Stimulated activated CD4-positive, alpha-beta T cell treated with anti-CD3 and anti-CD28 coated beads, Interleukin-1b, Interleukin-23, amount 100 ng/mL, for 48 hours (primary cell): ENCODE measurements at places on chromosomes 13 and 19.
A peak's percentile ranks its signal among the peaks of the same experiment; 100 is the strongest.

- no peak for DNase-seq
These were observed 77.1 kb downstream of the GNG7 start for GRCh38 chr19:2625434-2625833.

- DNase-seq: no peak
These were observed 4.2 kb downstream of the FFAR3 start for GRCh38 chr19:35362261-35363000.

DNA sequence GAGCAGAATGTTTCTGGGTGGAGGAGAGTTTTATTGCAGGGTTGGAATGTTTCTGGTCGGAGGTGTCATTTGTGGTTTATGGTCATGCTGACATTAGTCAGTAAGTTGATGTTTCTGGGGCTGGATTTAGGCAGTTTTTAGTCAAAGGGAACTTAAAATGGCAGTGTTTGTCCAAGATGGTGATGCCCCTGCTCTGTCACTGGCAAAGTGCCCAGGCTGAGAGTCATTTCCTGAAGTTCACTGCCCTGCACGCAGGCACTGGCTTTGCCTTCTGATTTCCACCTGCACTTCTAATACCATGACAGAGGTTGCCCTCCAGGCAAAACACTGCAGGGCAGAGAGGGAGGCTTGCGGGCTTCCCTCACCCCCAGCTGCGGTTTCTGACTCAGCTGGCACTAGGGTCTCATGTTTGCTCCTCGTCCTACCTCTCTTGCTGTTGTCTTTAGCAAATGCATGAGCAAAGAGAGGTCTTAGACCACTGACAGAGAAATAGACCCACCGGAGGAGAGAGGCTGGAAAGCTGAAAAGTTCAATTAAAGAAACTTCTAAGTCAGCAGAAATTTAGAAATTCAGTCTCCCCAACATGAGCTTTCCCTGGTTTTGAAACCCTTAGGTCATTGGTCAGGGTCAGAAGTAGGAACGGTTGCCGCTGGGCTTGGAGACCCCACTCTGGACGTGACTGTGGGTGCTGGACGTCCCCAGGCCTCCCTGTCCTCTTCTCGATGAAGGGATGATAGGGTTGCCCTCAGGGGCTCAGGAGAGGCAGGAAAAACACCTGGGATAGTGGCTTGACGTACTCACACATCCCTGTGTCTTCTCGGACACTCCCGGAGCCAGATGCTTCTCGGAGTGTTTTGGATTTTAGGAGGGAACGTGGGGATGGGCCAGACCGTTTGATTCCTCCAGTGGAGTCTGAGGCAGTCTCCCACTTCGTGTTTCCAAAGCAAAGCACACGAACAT, 26.3 kb downstream of the TMEM255B start:
- DNase-seq: peak; percentile 30

- no peak for DNase-seq
These were observed 45.3 kb downstream of the ZNF626 start for GRCh38 chr19:20616071-20616470.

DNA sequence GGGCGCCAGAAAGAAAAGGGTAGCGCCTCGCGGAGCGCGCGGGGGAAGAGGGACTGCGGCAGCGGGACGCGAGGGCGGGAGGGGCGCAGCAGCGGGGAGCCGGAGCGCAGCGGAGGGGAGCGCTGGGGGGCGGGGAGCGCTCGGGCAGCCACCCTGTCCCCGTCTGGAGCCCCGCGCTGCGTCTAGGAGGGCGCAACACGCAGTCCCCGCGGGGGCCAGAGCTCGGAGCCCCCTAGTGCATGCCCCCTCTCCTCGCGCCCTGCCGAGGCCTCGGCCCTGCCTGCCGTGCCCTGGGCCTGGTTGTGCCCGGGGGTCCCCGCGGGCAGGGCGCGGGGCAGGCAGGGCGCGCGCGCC, 37.9 kb downstream of the SOX1 start:
- no peak for DNase-seq

DNA sequence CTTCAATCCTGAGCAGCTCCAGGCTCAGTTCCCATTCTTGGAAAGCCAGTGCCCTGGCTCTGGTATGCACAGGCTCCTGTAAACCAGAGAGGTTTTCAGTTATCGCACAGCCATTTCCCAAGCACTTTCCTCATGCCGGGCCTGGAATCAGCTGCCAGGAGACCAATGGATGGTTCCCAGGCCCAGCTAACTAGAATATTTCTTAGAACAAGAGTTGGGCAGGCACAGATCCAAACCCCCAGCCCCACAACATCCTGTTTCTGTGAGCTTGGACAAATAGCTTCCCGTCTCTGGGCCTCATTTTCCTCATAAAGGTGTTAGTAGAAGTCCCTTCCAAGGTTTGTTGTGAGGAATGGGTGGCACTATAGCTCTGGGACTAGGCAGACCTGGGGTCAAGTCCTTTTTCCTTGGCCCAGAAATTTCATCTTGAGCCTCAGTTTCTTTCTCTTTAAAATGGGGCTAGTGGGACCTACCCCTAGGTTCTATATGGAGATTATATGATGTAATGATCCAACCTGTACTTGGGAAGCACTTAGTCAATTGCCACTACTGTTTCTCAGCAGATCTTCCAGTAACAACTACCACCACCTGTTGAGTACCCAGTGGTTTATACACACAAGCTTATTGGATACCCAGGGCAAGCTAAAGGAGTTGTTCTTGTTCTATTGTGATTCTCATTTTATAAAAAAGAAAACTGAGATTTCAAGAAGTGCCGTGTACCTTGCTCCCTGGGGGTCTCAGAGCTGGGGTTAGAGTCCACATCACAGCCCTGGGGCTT, 5.1 kb upstream of the CCDC97 start:
- DNase-seq: no peak

DNA sequence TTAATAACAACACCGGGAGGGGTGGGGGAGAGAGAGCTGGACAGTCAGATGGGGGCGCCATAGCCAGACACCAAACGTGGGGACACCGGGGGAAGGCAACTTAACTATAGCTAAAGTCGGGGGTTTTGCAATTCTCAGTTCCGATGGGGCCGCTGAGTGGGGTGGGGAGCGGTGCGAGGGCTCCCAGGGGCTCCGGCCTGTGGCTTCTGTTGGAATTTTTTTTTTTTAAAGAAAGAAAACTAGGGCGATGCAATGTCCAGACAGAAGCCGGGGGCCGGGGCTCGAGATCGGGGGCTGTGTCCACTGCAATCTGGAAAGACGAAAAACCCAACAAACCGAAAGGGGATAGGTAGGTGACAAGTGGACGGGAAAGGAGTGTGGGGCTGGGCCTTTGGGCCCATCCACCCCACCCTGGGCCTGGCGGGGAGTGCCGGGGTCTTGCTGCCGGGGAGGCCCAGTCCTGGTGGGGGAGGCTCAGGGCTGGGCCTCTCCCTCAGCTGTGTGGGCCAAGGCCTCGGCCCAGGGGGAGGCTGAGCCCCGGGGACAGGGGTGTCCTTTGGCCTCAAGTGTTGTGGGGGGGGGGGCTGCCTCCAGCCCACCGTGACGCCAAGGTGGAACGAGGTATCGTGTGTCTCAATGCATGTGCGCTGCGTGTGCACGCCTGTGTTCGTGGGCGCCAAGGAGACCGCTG, 17.3 kb downstream of the PRKCSH start:
- no peak for DNase-seq

GRCh38 chr13:104296286-104296685, 1230.1 kb upstream of the SLC10A2 start:
- no peak for DNase-seq

- DNase-seq: no peak
These were observed 38.2 kb downstream of the TNFSF11 start for GRCh38 chr13:42612021-42612765.

- DNase-seq: no peak
These were observed 1.3 kb upstream of the GRK1 start for GRCh38 chr13:113665597-113666328.

DNA sequence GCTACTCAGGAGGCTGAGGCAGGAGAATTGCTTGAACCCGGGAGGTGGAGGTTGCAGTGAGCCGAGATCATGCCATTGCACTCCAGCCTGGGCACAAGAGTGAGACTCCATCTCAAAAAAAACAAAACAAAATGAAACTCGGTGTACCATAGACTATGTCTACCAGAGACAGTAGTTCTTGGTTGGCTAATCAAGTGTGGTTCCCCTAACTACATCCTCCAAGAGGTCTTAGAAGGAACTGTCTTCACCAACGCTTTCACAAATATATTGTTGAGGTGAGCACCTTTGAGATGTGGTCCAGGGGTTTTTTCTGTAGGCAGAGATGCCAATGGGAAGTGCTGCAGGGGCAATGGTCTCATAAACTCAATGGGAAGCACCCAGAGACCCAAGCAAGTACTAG, 48.0 kb downstream of the RFC3 start:
- no peak for DNase-seq

DNA sequence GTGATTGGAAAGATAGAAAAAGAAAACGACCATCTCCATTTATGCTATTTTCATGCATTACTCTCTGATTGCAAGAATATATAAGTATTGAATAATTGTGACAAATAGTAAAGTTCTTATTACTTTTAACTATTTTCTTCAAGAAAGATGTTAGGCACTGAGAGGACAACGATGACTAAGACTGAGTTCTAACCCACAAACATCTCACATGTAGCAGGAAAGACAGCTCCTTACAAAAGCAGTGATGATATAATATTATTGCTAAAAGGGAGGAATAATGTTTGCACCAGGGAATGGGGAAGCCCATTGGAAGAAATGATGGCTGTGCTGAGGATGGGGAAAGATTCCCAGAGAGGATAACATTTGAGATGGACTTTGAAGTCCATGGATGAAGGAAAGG, 22.6 kb downstream of the RXFP2 start:
- DNase-seq: no peak

DNA sequence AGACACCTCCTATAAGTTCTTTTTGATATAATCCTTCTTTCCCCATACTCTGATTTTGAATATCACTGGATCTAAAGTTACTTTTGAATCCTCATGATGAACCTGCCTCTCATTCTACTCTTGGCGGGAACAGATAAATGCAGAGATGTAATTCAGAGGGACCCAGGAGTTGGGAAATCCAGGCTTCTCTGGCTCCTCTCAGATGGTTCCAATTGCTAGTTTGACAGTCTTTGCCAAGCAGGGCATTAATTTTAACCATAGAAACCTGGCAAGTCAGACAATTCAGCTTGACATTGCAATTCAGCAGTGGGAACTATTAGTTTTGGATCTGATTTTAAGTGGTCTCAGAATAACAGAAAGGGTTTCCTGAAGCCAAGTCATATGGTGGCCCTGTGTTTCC, 67.3 kb upstream of the KLF12 start:
- no peak for DNase-seq

GRCh38 chr19:14059093-14059480, 2.8 kb downstream of the PALM3 start:
- peak; percentile 48 for DNase-seq

- DNase-seq: no peak
These were observed 39.3 kb upstream of the GPR183 start for GRCh38 chr13:99346335-99347042.

DNA sequence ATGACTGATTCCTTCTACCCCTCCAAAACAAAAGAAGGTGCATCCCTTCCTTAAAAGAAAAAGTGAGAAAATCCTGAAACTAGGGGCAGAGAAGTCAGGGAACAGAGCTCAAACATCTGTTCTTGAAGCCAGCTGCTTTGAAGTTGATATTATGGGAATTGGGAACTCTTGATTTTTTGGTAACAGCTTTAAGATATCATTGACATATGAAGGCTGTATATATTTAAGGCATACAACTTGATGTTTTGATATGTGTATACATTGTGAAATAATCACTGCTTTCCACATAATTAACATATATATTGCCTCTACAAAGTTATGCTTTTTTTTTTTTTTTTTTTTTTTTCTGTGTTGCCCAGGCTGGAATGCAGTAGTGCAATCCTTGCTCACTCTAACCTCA, 117.1 kb downstream of the AKAP11 start:
- DNase-seq: no peak

DNA sequence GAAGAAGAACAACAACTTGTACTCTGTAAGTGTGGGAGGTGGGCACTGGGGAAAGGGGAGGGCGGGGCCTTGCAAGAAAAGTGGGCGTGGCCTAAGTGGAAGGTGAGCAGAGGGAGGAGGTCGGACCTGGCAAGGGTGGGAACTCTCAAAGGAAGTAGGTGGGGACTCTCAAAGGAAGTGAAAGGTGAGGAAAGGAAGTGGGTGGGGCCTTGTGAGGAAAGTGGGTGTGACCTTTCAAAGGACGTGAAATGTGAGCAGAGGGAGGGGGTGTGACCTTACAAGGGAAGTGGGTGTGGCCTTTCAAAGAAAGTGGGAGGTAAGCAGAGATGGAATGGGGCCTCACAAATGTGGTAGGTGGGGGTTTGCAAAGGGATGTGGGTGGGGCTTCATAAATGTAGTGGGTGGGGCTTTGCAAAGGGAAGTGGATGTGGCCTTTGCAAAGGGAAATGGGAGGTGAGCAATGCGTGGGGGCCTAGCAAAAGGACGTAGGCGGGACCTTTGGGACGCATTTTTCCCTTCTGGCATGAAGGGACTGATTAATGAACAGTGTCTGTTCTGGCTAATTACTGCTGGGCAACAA, 25.9 kb downstream of the ACSBG2 start:
- peak; percentile 62 for DNase-seq

DNA sequence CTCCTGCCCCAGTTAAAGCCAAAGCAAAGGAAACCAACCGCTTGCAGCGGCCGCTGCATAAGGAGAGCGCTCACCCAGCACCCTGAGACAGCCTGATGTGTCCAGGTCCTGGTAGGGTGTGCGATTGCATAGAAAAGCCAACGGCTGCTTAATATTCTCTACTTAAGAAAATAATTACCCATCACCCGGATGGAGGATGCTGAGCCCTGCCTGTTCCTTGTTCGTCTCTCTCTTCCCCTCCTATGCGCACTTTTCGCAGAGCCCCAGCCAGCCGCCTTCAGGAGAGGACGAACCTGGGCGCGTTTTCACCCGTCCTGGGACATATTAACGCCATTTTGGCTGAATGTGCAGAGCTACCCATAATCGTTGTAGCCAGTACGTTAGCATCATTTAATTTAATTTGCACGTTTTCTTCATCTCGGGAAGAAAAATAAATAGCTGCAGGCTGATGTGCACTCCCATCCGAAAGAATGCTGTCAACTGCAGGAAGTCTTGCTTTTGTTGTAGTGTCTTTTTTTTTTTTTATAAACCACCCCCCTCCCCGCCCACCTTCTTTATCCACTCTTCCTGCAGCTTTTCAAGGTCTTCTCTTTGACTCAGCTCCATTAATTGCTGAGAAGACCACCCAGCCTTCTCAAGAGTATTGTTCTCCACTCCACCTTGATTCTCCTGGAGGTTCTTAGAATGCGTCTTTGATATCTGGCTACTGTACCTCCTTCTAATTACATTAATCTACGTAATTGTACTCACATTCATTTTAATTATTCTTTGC, 214.5 kb downstream of the TEX29 start:
- DNase-seq: no peak
